ENCODE measurements at places on chromosomes 11 and 22.

DNA sequence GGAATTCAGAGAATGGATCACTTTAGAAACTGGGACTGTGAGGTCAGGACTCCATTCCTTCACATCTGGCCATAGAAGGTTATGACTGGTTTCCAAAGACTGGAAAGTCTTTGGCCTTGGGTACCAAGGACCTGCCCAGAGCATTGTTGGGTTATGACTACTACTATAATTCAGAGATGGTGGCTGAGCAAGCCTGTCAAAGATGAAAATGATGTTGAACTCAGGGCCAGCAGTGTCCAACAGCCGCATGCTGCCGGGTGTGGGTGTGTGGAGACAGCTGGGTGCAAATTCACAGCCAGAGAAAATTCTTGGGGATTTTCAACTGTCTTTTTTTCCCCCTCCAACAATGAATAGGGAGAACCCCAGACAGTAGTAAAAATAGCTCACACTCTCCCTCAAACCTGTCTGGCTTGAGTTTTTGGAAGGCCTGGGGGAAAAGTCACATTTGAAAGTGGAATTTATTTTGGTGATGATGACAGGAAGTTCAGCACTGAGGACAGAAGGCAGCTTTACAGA, 166.8 kb upstream of the NCAM1 start:
- DNase-seq = no peak

DNA sequence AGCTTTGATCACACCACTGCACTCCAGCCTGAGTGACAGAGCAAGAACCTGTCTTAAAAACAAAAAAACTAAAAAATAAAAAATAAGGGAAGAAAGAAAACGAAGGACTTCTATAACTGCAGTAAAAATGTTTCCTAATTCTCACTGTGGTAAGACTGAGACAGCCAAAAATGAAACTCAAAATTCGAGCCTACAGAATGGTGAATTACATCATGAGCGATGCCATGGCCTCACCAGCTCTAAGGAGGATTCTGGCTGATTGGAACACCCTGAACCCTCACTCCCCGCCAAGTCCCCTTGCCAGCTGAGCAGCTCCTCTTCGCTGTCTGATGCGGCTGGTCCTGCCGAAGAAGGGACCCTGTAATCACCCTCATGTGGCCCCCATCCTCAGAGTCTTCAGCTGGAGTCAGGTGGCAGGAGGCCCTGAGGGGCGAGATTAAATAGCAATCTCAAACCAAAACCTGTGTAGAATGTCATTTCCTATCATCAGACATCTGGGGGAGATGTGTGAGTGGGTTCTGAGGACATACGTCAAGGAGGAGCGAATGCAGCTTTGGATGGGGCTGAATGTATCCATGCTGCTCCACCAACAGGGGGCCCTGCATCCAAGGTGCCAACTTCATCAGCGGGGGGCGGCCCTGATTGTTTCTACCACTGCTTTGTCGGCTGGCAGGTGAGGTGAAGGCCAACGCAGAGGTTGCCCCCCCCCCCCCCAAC, 29.2 kb downstream of the PDGFB start:
- no peak for DNase-seq

- DNase-seq = no peak
Observed at GRCh38 chr11:128399251-128400121, 187.9 kb downstream of the ETS1 start.

- no peak for DNase-seq
Observed at GRCh38 chr11:22730319-22730718, 63.9 kb downstream of the GAS2 start.

DNA sequence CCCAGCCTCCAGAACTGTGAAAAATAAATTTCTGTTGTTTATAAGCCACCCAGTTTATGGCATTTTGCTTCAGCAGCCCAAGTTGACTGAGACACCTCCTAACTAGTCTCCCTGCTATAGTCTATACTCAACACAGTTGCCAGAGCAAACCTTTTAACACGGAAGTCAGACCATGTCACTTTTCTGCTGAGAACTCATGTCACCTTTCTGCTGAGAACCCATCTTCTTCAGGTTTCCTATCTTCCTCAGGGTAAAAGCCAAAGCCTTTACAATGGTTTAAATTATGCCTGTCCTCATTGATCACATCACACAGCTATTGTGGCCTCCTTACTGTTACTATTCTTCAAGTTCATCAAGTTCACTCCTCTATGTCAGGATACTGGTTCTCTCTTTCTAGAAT, 74.3 kb upstream of the SOX6 start:
- no peak for DNase-seq

GRCh38 chr11:110454609-110455008, 24.9 kb downstream of the FDX1 start:
- no peak for DNase-seq

- no peak for DNase-seq
Observed at GRCh38 chr22:37665487-37665886, 7.0 kb downstream of the PDXP start.

DNA sequence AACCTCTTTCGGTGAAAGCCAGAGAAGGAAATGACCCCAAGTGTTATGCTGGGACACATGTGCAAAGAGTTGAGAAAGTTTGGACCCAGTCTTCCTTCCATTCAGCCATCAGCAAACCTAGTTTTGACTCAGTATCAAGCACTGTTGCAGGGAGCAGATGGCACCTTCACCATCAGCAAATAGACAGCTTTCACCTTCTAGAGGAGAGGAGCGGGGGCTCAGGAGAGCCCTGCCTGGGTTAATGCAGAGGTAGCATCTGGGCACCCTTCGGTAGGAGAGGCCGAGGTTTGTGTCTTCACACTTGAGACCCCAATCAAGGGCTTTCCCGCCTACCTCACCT, 16.2 kb upstream of the MFRP start:
- no peak for DNase-seq

- DNase-seq = no peak
Observed at GRCh38 chr11:61869429-61869707, 22.0 kb downstream of the FADS3 start.

GRCh38 chr22:22109693-22110466, 127.3 kb upstream of the TOP3B start:
- DNase-seq = no peak

GRCh38 chr11:114019046-114019445, 40.5 kb upstream of the ZBTB16 start:
- DNase-seq = no peak

- no peak for DNase-seq
Observed at GRCh38 chr11:21622995-21623394, 569.9 kb upstream of the ANO5 start.

- DNase-seq = no peak
Observed at GRCh38 chr11:118313242-118313641, 8.7 kb downstream of the CD3E start.

DNA sequence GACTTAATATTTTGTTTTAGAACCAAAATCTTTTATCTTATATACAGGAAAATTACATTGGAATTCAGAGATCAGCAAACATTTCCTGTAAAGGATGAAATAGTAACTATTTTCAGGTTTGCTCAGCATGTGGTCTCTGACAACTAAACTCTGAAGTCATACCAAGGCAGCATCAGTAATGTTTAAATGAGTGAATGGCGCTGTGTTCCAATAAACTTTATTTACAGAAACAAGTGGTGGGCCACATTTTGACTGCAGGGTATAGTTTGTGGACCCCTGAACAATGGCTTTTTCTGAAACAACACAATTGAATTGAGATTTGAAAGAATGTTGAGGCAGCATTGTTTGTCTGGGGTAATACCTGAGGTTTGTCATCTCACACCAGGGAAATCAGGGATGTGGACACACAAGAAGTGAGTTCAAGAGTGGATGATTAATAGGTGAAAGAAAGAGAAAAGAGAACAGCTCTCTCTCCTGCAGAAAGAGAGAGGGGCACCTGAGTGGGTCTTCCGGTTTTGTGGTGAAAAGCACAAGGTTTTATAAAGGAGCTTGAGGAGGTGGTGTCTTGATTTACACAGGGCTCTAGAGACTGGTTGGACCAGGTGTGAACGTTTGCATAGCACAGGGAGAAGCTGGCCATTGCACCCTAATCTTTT, 113.5 kb upstream of the VPREB1 start:
- DNase-seq = no peak

GRCh38 chr11:75492181-75492820, 33.4 kb downstream of the GDPD5 start:
- peak; percentile 46 for DNase-seq

GRCh38 chr11:12028303-12028702, 19.9 kb upstream of the DKK3 start:
- DNase-seq = no peak

GRCh38 chr11:121563900-121564822, 111.4 kb upstream of the SORL1-AS1 start:
- no peak for DNase-seq

- DNase-seq = no peak
Observed at GRCh38 chr11:92504534-92504933, 279.9 kb downstream of the FAT3 start.

DNA sequence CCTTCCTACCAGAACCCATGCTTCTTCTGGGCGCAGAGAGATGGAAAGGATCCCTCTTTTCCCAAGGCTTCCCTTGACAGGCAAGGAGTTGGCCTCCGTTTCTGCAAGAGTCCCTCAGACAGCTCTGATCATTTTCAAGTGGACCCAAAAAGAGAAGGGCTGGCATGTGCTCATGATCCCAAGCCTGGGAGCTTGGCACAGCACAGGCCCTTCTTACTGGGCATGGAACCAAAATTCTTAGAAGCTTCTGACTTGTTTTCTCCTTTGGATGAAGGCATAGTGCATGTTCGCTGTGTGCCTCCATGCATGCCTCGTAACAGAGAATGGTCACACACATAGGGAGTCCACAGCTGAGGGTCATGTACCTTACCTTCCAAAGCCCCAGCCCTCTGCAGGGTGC, 449.6 kb downstream of the MIAT start:
- no peak for DNase-seq

GRCh38 chr11:28961726-28962125, 853.5 kb downstream of the METTL15 start:
- DNase-seq = no peak

DNA sequence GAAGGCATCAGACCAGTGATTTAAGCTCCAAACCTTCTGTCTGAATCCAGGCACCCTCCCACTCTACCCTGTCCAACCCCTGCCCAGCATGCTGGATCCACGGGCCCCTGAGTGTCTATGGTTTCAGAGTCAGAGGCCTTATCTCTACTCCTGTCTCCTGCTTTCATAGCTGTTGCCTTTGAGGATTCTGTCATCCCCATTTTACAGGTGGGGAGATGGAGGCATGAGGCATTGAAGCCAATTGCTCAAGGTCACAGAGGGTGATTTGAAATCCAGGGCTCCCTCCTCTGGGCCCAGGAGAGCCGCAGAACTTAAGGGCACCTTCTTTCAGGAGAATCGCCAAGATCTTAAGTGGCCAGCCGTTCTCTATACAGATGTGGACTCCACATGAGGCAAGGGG, 3.1 kb downstream of the KCNJ4 start:
- no peak for DNase-seq

DNA sequence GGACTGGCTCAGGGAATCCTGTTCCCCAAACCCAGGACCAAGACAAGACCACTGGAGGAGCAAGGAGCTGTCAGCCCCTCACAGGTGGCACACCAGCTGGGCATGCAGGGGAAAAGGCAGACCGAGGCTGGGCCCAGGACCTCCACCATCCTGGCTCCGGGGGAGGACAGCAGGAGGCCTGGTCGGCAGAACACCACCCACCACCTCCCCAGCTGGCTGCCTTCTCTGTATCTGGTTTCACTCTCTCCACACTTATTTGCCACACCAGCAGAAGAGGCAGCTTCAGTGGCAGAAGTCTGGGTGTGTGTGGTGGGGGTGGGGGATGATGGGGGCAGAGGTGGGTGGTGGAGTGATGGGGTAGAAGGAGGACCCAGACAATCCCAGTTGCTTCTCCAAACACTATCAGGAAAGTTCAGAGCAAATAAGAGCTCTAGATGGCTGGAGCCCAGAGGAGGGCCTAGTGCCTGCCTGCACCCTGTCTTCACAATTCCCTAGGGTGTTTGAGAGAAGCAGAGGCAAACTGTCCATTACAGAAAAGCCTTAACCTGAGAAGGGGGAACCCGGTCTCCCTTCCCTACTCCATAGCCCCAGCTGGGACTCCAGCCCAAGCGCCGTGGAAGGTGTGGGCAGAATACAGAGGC, 51.9 kb upstream of the CDON start:
- DNase-seq = no peak

GRCh38 chr11:12767027-12767426, 92.8 kb downstream of the TEAD1 start:
- no peak for DNase-seq

DNA sequence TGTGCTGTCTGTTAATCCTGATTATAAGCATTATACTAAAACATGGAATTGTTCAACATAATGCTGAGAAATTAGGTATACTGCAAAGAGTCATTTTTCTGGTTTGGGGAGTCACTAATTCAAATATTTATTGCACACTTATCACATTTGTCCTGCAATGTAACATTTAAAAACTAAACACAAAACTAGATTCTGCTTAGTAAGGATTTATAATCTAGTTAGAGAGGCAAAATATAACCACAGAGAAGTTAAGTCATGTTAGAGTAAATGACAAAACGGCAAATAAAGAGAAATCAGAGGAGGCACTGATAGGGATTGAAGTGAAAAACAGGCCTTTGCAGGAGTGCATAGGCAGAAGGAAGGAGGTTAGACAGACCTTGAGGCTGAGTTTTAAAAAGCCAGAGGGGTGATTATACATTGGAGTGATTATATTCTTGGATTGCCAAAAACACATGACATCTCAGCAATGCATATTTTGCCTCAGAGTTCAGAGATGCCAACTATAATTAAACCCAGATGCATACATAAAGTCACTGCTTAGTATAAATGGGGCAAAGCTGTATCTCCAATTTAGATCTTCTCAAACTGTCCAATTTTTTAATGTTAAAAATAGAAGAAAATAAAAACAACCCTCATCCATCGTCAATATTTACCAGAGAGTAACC, 49.7 kb downstream of the CCDC34 start:
- no peak for DNase-seq

GRCh38 chr11:69145050-69145380, 10.7 kb upstream of the SMIM38 start:
- no peak for DNase-seq

GRCh38 chr11:129115652-129116586, 76.2 kb downstream of the ARHGAP32 start:
- DNase-seq = no peak

DNA sequence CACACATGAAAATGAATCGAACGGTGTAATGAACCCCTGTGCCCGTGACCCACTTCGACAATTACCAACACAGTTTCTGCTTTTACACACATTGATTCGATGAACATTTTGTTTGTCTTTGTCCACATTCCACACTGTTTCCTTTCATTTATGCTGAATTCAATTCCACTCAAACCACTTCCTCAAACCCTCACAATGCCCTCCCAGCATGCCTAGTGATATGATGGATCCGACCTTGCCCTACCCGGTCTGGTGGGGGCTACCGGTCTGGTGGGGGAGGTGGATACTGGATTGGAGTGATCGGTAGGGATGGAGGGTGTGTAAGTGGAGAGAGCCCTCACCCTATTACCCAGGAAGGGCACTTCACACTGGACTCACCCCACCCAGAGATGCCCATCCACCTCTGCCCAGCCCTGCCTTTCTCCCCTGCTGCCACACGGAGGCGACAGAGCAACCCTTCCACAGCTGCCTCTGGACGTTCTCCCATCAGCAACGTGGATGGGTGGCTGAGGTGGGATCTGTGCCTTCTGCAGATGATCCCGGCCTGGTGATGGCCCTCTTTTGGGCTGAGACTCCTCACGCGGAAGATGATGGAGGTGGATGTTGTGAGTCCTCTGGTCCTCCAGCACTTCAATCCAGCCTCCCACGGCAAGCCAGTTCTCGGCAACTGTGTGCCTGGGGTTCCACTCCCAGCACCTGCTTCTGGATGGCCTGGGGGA, 33.0 kb upstream of the P2RY2 start:
- no peak for DNase-seq
